ENCODE measurements at places on chromosomes 13 and 19. TPM values are rescaled to one million over a fixed set of nuclear protein-coding genes. Genes with fewer than 3 reads are reported as not detected.
A peak's percentile ranks its signal among the peaks of the same experiment; 100 is the strongest.

GRCh38 chr13:48304143-48304876, 759 bp downstream of the RB1 start:
- peak; percentile 43 for DNase-seq

- no peak for DNase-seq
Measured at GRCh38 chr13:63696055-63696454, 2280.4 kb upstream of the PCDH20 start.

DNA sequence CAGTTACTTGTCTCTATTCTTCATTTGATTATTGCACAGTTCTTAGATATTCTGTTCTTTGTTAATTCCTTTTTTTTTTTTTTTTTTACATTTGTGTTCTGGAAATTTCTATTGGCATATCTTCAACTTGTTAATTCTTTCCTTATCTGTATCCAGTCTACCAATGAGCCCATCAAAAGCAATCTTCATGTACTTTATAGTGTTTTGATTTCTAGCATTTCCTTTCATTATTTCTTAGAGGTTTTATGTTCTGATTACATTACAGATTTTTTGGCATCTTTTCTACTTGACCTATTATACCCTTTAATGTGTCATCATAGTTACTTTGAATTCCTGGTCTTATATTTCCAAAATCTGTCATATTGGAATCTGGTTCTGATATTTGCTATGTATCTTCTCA, 2194.8 kb downstream of the PCDH9 start:
- no peak for DNase-seq

DNA sequence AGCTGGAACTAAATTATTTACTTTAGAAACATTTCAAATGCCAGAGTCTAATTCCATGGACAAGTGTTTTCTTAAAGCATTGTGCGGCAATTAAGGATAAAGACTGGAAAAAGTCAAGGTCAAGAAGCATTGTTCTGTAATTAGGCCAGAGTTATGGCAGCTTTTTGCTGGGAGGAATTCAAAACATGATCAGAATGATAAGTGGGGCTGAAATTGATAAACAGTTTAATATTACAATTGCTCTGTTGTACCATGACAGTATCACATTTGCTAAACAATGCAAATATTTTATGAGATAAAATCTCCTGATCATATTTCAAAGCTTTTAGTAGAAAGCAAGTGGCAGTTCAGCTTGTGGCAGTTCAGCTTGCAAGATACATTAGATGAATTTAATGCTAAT, 513.7 kb downstream of the GPC6 start:
- no peak for DNase-seq

NMRK2 gene
- 589 TPM for total RNA-seq

FOSB gene
- 0.51 TPM for total RNA-seq

Data from Right ventricle myocardium superior (tissue), 1 donor.